LNCaP clone FGC (cell line): ENCODE measurements at places on chromosomes 5 and 9.

DNA sequence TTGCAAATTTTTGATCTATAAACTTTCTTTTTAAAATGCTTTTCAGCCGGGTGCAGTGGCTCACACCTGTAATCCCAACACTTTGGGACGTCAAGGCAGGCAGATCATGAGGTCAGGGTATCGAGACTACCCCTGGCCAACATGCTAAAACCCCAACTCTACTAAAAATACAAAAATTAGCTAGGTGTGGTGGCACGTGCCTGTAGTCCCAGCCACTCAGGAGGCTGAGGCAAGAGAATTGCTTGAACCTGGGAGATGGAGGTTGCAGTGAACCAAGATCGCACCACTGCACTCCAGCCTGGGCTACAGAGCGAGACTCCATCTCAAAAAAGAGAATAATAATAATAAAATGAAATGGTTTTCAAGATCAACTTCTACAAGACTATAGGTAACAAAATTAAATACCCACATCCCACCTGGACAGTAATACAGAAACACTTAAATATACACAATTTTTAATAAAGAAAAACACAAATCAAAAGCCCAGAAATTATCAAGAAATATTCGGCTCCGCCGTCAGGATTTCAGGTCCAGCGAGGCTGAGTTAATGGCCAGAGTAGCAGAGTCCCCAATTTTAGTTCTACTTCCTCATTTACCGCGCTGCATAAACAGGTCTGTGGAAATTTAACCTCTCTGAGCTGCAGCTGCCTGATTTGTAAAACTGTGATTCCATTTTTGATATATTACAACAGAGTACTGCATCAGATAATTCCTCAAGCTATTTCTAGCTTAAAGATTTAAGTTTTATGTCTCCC, 4.0 kb downstream of the TUT7 start:
- DNase-seq: no peak

GRCh38 chr9:1048811-1049210, 1.3 kb upstream of the DMRT2 start:
- no peak for DNase-seq

DNA sequence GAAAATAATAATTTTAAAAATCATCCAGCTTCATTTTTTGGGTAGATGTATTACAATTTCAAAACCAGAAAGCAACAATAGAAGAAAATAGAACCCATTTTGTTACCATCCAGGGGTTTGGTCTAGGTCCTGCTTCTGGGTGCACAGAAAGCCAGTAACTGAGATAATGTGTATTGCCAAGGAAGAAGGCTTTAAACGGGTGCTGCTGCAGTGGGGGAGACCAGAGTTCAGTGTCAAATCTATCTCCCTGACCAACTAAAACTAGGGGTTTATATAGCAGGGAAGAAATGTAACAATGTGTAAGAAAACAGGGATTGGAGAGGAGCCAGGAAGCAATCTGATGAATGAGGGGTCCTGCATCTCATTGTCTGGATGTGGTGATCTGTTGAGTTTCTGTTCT, 17.5 kb upstream of the MPDZ start:
- DNase-seq: no peak

DNA sequence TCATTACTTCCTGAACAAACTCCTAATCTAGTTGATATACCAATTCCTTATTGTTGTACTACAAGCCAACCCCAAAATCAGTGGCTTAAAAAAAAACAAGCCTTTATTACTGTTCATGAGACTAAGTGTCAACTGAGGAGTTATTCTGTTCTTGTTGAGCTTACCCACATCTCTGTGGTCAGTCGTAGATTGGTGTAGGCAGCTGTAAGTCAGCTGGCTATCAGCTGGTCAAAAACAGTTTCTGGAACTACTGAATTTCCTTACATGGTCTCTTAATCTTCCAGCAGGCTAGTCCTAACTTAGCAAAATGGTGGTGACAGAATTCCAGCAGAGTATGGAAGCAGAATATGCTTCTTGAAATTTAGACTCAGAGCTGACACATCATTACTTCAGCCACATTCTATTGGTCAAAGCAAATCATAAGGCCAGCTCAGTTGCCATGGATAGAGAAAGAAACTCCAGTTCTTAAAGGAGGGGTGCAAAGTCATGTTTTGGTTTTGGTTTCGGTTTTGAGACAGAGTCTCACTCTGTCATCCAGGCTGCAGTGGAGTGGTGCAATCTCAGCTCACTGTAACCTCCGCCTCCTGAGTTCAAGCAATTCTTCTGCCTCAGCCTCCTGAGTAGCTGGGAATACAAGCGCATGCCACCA, 386.1 kb upstream of the MPDZ start:
- DNase-seq: no peak

- no peak for DNase-seq
These were observed 34.6 kb upstream of the WDR38 start for GRCh38 chr9:124818431-124819281.

- DNase-seq: no peak
These were observed 241.8 kb upstream of the MSX2 start for GRCh38 chr5:174482607-174483024.

DNA sequence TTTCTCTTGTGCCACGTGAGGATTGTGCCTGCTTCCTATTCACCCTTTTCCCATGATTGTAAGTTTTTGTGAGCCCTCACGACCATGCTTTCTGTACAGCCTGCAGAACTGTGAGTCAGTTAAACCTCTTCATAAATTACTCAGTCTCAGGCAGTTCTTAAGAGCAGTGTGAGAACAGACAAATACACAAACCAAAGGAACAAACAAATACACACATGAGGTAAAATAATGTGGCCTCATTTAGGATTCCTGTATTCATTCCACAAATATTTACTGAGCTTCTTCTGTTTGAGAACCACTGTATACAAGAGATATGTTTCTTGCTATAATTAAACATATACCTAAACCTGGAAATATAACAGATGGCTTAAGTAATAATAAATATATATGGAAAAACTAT, 760.3 kb downstream of the CDH9 start:
- peak; percentile 28 for DNase-seq

GRCh38 chr9:18114559-18115475, 359.1 kb upstream of the ADAMTSL1 start:
- DNase-seq: no peak

- no peak for DNase-seq
These were observed 178.5 kb downstream of the GABBR2 start for GRCh38 chr9:98530275-98530674.

DNA sequence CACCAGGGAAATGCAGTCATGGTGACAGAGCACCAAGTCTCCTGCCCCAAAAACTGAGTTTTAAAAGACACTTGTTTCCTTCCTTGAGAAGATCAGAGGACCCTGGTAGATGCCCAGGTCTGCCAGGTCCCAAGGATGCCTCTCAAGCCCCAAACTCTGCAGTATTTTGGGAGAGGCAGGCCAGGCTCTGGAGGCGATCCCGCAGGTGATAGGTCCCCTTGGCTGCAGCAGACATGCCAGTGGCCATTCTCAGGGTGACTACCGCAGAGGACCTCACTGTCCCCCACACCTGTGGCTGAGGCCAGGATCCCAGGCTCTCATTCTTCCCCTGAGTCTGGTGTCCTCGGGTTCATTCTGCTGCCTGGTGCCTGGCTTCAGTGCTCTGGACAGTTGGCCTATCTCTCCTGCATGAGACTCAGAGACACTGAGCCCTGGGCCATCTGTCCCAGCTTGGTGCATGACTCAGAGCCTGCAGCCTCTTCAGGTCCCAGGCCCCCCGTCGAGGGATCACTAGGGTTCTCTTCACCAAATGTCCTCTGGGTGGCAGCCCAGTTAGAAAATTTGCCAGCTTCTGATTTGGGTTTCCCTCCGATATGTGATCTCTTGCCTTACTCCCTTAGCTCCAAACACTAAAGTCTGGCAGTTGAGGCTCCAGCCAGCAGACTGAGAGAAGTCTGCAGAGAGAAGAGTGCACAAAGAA, 59.7 kb upstream of the GARNL3 start:
- DNase-seq: no peak

GRCh38 chr9:13860946-13861640, 452.8 kb downstream of the NFIB start:
- no peak for DNase-seq

- peak; percentile 18 for DNase-seq
These were observed at the start of gene NXNL2 for GRCh38 chr9:88534456-88535225. Gene NXNL2 (plus strand): TSS chr9:88535178. CDS start chr9:88535435, 257 bp downstream.

GRCh38 chr9:115650768-115651167, 502.8 kb upstream of the PAPPA start:
- no peak for DNase-seq

DNA sequence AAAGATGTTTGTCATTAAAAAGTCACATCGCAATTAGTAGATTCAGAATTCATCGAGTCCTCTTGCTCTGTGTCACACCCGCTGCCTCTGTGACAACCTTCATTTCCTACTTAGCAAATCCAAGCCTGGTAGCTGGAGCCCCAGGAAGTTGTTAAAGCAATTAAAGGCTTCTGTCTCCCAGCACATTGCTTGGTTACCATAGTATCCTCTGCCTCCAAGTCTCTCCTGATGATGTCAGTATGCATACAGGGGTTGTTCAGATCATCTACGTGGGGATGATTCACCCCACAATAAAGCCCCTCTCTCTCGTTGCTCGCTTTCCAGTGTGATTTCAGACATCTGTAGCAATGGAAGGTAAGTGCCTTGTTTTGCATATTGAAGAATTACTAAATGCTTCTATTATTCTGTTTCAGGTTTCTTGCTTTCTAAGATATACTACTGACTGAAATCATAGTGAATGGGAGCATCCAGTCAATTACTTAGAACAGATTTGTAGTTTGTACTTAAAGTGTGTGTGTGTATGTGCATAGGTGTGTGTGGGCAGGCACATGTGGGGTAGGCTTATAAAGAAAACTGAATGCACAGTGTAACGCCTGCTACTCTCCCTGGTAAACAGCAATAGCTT, 52.9 kb downstream of the PAM start:
- DNase-seq: no peak

DNA sequence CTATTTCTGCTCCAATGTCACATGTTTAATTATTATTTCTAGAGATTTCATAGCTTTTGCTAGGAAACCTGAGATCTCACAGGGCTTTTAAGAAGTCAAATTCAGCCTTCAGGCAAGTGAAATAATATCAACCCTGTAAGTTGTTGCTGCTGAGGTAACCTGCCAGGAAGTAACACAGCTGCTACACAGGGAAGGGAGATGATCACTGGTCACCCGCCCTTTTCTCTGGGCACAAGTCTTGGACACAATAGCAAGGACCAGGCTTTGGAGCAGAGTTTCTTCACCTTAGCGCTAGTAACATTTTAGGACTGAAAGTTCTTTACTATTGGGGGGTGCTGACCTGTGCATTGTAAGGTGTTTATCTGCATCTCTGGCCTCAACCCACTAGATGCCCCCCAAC, 50.1 kb downstream of the PTTG1 start:
- DNase-seq: no peak

DNA sequence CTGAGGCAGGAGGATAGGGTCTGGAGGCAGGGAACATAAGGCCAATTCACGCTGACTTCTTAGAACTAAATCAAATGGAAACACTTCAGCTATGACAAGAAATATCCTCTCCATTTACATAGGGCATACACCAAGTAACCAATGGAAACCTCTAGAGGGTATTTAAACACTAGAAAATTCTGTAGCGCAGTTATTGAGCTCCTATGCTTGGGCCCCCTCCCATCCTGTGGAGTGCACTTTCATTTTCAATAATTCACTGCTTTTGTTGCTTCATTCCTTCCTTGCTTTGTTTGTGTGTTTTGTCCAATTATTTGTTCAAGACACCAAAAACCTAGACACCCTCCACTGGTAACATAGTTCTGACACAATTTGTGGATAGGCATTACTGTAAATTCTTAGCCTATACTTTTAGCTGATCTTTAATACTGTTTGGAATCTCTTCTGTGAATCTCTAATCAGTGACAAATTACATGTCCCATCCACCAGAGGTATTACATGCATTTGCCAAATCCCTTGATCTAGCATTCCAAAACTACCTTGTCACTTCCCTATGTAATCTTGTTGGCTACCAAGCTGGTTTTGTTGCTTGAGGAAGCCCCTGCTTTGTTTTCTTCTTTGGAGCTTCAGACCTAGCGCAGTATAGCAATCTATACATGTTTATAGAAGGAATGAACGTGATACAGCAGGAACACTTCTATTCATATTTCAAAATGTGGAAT, 61.6 kb downstream of the ST8SIA4 start:
- no peak for DNase-seq

DNA sequence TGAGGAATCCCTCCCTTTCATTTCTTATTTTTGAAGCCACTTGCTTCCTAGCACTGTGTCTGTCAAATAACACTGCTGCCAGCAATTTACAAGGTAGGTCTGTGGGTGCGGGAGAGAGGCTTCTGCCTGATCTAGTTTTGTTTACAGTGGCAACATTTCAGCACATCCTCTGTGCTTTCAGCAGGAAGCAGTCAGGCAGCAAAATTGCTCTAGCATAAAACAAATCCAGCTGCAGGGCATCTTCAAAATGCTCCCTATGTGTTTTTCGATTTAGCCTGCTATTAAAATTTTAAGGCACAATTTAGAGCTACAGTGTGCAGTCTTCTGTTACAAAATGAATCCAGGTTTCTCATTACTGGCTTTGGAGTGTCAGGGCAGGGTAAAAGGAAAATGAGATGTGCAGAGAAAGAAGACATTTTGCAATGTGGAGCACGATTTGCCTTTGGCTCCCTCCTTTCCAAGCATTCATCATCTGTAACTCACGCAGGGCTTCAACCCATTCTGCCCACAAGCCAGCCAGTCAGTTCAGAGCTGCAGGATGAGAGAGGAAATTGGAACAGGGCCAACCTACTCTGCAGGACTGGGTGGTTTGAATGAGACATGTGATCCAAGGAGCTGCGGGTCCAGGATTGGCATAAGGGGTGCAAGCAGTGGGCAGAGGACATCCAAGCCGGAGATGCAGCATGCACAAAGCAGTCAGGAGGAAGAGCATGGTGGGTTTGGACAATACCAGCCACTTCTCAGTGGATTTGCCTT, 143.4 kb upstream of the APC start:
- peak; percentile 85 for DNase-seq

DNA sequence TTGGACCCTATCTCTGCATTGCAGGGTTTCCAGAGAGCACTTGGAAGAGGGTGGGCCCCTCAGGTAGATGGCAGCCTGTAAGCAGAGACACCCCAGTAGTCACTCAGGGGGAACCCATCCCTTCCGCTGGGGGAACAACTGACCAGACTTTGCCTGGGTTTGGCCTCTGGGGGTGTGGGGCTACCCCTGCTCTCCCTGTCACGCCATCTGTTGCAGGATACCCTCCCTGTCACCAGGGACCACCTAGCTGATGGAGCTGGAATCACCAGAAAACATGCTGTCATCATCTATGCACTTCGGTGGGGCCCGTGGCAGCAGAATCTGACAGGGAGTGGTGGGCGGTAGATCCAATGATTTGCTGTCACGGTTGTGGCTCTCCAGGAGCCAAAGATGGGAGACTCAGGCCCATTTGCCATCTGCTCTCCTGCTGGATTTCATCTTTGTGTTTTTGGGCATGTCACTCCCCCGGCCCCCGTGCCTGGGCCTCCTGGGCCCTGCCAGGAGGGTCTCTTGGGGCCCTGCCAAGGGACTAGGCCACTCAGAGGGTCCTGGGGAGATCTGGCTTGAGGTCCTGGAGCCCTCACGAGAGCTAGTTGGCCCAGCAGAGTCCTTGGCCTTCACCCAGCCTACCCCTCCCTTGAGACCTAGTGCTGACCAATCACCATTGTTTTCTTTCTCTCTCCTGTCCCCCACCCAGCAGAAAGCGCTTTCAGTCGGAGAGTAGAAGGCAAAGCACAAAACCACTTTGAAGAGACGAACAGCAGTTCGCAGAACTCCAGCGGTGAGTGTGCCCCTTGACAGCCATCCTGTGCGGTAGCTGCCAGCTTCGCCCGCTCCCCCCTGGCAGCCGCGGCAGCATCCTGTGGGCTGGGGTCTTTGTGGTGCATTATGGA, 45.9 kb downstream of the AMBP start:
- DNase-seq: no peak
